ENCODE measurements at places on chromosomes 11 and 22.

DNA sequence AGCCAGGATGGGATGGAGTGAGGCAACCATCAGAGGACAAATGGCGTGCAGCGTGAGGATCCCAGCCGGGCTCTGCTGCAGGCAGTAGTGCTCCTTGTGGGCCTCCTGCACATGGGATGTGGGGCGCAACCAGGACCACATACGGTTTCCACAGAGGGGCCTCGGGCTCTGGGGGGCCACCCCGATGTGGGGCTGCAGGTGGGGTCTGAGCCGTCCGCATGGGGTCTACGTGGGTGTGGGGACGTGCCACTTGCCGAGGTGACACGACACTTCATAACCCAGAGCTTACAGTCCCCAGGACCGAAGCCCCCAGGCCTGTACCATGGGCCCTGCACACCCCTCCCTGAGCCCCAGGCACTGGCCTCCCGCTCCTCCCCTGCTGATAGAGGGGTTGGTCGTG, 10.8 kb downstream of the TTLL8 start:
- no peak for DNase-seq

DNA sequence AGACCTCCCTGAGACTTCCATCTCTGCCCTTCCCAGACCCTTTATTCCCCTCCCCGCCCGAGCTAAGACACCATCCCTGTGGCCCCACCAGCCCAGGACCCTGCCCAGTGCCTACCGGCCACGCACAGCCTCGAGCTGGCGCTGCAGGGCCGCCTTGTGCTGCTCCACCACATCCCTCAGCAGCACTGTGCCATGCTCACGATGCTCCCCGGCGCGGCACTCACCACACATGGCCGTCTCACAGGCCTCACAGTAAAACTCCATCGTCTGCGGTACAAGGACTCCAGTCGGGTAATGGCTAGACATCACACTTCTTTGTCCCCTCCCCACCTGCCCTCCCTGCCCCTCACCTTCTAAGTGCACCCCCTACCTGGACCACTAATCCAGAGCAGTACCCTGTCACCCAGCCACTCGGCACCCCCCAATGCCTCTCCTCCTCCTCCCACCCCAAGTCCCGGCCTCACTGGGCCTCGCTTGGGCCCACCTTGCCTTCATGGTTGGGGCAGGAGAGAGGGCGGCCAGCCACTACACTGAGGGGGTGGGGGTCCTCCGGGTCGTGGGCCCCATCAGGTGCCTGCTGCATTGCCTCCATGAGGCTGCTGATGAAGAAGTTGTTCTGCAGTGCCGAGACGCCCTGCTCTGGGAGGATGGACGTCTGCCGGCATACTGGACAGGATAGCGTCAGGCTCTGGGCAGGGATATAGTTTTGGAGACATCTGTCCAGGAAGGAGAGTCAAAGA, 16.0 kb downstream of the TRIM3 start:
- DNase-seq = no peak

DNA sequence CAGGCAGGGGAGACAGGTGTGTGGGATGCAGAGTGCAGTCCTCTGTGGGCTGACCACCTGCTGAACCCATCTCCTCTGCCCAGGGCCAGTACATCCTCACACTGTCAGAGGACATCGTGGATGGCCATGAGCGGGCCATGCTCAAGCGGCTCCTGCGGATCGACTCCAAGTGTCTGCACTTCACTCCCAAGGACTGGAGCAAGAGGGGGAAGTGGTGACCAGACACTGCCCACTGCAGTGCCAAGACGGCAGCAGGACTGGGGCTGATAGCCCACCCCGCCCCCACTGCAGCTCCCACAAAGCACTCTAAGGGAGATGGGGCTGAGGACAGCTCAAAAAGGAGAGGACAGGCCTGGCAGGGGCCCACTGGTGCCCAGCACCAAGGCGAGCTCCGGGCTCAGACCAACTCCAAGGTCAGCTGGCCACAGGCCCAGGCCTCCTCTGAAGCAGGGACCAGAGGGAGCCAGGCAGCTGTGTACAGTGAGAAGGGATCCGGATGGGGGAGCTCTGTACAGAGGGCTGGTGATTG, 1.6 kb downstream of the RNASEH2C start:
- DNase-seq = no peak

DNA sequence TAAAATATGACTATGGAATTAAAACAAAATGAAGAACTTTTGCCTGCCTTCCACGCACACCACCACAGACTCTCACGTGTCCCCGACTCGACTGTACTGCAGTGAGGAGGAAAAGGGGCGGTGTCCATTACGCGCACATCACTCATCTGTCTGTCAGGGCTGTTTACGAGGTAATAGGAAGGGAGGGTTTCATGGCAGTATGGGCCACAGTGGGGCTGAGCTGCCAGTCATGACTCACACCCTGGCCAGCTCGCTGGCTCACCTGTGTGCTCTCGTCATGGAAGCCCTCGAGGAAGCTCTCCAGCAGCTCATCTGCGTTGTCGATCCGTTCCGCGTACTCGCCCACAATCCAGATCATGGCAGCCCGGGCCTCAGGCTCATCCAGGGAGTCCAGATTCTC, 33.5 kb upstream of the RASL10A start:
- no peak for DNase-seq

DNA sequence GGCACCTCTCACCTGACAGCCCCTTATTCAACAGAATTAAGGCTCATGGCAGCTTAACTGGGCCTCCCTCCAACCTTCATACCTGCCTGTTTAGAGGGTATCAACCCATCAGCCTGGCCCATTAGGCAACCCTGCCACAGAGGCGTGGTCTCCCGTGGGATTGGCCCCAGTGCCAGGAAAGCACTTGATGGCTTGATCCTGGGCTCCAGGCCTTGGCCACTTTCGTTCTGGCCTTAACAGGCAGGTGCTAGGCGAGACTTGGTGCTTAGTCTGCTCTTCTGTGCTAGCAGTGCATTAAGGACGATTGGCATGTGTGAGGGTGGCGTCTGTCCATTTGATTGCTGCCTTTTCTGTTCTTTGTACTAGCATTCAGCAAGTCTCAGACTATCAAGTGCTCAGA, 75.2 kb downstream of the CABIN1 start:
- DNase-seq = no peak

DNA sequence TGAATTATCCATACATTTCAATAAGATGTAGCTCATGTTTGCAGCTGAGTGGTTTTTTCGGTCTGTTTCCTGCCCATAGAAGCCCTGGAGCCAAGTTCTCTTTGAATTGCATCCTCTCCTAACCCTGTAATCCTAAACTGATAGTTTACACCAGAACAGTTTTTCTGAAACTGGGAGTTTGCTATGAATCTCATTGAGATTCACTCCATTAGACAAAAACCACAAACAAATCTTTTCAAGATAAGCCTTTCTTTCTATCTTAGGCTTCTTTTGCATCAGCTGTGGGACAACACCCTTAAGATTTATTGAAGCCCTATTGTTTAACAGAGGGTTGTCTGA, 324.8 kb downstream of the DYNC2H1 start:
- no peak for DNase-seq

DNA sequence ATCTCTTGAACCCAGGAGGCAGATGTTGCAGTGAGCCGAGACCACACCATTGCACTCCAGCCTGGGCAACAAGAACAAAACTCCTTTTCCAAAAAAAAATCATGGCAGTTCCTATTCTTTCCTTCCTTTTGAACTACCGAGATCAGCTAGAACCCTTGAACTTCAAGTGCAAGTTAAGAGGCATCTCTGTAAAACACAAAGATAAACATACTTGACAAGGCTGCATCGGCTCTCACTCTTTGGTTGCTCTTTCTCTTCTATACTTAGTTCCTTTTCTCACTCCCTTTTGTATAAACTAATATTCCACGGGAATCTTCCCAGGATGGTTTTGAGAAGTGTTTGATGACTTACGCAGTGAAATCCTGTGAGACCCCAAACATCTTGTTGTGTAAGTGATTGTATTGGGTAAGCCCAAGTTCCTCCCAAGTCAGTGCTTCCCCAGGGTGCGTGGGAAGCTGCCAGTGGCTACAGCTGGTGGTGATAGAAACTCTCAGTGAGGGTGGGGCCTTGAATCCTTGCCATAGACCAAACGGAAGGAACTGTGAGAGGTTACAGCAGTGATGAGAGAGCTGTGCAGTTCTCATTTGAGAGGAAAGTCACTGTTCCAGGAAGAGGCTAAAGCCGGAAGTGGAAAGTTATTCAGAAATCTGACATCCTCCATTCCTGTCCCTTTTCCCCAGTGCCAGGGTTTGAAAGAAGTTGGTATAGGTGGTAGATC, 24.1 kb upstream of the CDC42EP2 start:
- DNase-seq = peak; percentile 71

Data from hematopoietic multipotent progenitor cell (in vitro differentiated cells).